NCI-H187 (cell line): ENCODE measurements at places on chromosomes 11 and 22.

- no peak for DNase-seq
These were observed 823.6 kb downstream of the TBC1D22A start for GRCh38 chr22:47586038-47586437.

GRCh38 chr22:47053013-47053725 is 290.7 kb downstream of the TBC1D22A start:
- DNase-seq, result no peak

GRCh38 chr11:58963551-58964104 is 24.3 kb downstream of the GLYATL1 start:
- DNase-seq, result no peak

DNA sequence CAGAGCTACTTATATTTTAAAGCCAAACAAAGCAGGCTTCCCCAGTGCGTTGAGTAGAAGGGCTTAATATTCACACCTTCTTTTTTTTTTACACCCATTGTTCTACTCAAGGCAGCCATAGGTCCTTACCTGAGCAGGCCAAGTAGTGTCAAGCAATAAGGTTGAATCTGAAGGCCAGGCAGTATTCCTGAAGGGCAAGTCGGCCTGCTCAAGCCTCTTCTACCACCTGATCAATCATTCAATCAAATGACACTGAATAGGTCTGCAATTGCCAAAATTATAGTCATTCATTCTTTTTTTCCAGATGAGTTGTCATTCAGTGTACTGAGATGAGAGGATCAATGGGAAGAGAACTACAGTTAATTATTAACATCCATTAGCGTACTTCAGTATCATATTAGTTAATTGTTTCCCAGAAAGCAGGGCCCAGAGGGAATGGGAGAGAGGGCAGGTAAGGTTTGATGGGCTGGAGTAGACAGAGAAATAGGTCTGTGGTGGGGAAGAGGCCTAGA is 11.9 kb upstream of the PPP2R1B start:
- no peak for DNase-seq

DNA sequence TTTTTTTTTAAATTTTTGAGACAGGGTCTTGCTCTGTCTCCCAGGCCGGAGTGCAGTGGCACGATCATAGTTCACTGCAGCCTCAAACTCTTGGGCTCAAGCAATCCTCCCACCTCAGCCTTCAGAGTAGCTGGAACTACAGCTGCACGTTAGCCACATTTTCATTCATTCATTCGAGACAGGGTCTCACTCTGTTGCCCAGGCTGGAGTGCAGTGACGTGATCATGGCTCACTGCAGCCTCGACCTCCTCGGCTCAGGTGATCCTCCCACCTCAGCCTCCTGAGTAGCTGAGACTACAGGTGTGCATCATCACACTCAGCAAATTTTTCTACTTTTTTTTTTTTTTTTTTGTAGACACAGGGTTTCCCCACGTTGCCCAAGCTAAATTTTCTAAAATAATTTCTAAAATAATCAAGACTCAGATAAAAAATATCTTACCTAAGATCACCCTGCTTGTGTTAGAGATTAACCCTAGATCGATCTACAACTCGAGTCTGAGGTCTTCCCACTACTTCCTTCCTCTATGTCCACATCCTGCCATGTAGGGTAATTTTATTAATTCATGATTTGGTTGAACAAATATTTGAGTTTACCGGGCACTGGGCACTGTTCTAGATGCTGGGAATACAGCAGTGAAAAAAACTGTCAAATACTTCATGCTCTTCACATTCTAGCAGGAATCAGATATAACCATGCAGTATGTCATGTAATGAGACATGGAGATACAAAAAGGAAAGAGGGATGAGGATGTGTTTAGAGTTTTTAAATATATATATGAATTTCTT is 15.1 kb downstream of the EIF4G2 start:
- no peak for DNase-seq

DNA sequence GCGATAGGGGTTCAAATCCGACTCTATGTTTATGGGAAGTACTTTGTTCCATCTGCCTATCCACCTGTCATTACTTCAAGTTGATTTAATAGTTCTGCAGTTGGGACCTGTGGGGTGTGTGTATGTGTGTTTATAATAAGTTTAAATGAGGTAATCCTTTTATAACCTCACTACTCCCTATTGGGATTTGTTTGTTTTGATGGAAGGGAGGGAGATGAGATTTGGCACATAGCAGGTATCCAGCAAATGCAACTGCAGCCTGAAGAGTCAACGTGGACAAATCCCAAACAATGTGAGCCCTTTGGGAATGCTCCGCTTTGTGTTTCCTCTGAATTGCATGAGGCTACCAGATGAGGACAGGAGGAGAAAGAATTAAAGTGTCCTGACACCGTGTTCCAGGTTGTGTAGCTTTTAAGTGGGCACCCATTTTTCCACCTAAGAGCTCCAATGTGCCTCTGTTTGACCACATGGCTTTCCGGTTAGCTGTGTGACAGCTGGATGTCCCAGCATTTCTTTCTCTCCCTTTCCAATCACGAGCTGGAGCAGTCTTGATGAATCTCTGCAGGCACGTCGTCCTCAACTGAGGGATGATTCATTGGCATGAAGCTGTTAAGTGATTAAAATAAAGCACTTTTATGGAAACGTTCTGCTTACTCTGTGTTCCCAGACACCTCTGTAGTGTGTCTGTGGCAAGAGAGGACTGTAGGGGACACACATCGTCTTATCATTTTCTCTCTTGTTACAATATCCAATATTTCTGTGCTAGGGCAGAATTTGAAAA is 610.7 kb downstream of the NTM start:
- DNase-seq, result no peak

DNA sequence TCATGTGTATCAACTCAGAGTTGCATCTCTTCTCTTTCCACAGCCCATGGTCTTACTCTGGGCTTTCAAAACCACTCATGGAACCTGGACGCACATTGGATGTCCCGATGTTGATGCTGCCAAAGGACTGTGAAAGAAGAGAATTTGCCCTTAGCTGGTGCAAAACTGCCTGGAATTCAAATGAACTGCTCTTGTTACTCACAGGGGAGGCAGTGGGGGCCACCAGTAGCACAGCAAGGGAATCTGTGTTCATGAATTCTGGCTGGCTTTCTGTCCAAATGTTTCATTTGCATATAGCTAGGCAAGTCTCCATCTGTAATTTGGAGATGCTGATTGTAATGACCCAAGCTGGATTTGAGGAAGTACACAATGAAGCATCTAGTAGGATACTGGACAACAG is 24.9 kb downstream of the LMO2 start:
- DNase-seq, result no peak

DNA sequence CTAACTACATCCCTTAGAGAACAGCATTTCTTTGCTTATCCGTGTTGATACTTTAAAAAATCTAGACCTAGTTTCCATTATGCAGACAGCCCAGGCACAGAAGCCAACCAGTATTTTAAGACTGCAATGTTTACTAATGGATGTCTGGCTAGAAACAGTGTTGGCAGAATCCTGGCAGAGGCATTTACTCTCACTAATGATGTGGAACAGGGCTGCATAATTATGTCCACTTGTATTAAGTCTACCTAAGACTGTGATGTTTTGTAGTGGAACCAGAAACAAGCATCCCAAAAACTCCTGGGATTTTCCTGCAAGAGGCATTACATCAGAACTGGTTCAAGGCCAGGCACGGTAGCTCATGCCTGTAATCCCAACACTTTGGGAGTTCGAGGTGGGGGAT is 50.2 kb upstream of the PICALM start:
- DNase-seq, result no peak
